ENCODE measurements at places on chromosomes 3 and 15.

DNA sequence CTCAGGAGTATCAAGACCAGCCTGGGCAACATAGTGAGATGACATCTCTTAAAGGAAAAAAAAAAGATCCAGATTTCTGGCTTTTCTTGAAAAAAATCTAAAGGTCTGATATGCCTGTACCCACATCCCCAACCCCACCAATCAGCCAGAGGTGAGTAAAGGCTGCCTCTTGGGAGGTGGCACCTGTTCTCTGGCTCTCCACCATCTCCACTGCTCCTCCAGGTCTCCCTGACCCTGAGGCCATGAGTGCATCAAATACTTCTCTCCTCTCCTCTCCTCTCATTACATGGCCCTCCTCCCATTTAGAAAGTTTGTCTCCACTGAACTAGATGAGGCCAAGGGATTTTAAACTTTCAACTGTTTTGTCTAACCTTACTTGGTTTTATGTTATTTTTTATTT lies 5.2 kb downstream of the SIAH2 start:
- no peak for DNase-seq

DNA sequence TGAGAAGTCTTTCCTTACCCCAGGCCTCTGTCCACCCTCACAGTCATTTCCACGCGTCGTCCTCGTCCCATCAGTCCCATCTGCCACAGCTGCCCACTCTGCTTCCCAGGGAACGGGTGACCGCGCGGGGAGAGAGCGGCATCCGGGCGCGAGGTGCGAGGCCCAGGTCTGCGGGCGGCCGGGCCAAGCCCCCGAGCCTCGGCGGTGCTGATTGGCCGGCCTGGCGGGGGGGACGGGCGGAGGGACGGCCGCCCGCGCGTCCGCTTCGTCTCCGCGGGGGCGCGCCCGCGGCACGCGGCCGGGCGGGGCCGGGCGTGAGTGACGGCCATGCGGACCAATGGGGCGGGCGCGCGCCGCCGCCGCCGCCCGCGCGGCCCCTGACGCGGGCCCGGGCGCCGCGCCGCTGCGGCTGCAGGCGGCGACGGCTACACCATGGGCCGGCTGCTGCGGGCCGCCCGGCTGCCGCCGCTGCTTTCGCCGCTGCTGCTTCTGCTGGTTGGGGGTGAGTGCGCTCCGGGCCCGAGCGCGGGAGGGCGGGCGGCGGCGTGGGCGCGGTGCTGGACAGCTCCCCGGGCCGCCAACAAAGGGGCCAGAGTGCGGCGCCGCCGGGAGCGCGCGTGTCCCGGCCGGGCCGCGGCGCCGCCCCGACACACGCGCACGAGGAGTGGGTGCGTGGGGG lies at the start of gene PODXL2:
Gene PODXL2 (plus strand): TSS at position 398 of the 679 bp plus-strand sequence. CDS start 35 bp downstream, at position 433.
- peak; percentile 35 for DNase-seq

DNA sequence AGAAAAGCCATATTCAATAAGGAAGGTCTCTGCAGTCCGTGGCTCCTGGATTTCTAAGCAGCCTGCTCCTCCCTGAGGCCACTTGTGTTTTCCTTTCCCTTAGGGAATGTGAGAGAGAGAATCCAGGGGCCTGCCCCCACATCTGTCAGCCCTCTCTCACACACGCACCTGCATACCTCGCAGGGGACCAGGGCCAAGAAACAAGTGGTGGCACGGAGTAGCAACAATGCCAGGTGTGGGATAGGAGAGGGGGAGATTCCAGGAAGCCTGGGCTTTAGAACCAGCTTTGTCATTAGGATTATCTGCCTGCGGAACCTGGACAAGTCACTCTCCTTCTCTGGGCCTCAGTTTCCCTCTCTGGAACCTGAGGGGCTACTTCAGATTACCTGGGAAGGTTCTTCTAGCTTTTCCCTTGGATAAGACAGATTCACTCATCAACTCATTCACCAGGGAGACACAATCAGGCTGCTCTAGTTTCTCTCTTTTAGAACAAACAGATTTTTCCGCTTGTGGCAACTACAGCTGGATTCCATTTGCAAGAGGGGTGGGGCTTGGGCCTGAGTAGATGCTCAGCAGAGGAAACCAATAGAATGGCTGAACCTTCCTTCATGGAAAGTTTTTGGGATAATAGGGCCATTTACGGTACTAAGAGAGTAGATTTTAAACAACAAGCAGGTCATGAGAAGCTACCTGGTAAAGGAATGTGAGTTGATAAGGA lies 19.5 kb downstream of the BCL6 start:
- DNase-seq = no peak

- DNase-seq = no peak
Measured at GRCh38 chr15:37054336-37054735, 46.0 kb downstream of the MEIS2 start.

DNA sequence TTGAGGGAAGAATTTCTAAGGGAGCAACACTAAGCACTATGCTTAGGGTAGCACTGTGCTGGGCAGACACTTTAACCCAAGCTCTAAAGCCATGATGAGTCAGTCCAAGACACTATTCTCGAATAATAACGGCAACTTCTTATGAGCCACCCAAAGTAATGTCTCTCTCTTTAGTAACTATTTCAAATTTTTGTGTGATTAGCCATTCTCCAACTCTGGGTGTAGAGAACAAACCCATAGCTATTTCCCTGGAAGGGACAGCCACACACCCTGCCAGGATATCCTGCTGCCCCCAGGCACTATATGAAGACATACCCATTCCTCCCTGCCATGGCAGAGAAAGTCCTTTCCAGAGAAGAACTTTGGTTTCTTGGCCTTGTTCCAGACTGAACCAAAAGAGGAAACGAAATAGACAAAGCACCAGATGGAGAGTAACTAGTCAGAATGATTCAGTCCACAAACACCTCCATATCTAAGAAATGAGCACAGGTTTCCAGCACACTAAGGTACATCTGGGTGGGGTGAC lies 384.9 kb upstream of the THBS1 start:
- no peak for DNase-seq

DNA sequence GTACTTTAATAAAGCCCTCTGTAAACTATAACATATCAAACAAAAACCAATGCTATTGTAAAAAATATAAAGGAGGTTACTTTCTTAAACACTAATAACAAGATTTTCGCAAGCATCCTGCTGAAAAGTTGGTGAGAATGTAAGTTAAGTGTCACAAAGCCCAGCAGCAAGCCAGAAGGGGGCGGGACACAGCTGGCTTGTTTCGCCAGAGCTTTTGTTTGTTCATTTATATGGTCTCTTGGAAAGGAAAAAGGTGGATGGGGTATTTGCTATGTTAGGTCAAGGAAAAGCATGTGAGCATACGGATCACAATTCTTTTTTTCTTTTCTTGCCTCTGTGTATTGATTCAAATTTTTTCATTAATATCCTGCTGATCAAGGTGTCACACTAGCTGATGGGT lies 59.9 kb downstream of the HACD2 start:
- no peak for DNase-seq

GRCh38 chr3:183233966-183234365 lies 19.1 kb upstream of the B3GNT5 start:
- DNase-seq = no peak

DNA sequence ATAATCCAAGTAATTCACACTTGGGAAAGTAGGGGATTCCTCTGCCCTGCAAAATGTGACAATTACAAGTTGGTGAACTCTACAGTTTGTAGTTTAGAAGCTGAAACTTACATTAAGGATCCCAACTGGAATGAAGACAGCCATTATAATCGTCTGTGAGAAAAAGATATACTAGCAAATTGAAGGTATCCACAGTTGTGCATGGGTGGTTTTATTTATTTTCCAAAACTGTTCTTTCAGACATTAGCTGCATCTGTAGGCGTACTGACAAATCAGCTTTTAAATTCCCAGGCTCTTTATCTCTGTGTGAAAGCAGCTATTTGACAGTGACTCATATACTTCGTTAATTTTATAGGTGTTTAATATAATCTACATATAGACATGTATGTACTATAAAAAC lies 12.5 kb upstream of the ISL2 start:
- DNase-seq = no peak

DNA sequence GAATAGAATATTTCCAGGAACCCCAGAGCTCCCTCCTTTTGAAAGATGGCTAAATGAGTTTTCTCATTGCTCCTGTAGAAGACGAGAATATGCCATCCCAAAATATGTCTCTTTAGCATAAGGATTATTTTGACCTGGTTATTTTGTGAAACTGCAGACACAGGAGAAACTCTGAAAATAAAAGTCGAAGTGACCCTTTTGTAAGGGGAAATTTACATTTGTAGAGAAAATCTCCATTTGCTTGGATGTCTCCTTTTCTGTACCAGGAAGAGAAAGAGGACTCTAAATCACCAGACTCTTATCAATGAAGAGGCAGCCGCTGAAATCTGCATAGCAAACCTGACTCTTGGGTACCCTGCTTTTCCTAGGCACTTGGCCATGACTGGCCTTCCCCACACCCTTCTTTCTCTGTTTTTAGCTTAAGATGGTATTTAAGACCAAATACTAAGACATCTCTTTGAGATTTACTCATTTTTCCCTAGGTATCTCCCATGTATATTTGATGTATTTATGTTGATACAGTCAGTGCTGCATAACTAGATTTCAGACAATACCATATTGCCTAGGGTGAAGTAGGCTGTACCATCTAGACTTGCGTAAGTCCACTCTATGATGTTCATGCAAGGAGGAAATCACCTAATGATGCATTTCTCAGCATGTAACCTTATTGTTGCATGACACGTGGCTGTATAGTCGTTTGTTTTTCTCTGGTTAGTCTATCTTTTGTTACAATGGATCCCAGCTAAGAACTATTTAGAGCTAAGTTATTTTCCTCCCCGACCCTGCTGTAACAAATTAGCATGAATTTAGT lies 98.2 kb upstream of the UBE3A start:
- DNase-seq = no peak

DNA sequence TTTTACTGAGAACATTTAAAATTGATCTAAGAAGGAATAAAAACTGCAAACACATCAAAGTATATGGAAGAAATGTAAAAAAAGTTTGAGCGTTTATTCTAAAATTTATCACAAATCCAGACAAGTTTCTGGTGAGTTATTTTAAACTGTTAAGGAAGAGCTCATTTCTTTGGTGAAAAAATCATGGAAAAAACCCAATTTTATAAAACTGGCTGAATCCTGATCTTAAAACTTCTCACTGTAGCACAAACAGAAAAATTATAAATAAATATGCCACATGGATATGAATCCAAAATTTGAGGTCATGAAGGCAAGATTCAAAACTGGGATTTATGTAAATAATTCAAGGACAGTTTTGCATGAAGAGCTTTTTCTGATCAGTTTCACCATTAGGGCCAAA lies 205.1 kb upstream of the RGMA start:
- DNase-seq = no peak

DNA sequence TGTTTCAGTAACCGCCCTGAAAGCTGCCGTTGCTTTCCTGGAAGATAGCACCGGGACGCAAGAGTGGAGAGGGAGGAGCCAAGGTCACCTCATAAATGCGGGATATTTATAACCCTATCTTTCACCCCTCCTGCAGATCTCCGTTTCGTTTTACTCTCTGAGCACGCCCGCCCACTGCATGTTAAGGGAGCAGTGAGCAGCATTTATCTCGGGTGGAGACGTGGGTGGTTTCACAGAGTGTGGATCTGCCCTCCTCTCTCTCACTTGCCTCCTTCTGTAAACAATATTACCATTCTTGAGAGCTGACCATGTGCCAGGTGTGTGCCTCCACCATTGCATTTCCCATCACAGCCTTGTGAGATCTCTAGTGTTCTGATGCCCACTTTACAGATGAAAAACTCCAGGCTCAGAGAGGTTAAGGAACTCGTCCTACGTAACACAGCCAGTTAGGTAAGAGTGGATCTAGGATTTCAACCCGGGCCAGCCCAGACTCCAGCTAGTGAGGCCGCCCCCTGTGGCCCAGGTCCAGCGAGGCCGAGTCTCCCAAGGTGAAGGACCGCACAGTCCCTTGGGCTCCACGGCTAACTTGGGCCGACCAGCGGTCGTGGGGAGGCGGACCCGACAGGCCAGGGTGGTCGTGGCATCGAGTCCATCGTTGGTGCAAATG lies 16.9 kb upstream of the SEMA4B start:
- DNase-seq = peak; percentile 33

GRCh38 chr3:355622-356021 lies 159.1 kb downstream of the CHL1 start:
- DNase-seq = no peak

DNA sequence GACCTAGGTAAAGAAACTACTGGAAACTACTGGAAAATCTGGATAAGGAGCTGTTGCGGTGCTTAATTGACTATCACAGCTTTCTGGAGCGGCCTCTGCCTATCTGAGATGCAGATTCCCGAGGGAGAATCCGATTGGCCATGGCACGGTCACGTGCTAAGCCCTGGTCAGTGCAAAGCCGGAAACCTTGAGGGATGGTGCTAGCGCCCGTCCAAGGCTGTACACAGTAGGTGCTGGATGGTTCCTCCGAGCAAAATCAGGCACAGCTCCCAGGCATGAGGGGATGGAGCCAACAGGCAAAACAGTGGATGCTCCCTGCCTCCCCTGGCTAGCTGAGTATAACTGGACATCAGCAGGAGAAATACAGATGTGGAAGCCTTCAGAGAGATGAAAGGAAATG lies 238.7 kb upstream of the HES1 start:
- no peak for DNase-seq

DNA sequence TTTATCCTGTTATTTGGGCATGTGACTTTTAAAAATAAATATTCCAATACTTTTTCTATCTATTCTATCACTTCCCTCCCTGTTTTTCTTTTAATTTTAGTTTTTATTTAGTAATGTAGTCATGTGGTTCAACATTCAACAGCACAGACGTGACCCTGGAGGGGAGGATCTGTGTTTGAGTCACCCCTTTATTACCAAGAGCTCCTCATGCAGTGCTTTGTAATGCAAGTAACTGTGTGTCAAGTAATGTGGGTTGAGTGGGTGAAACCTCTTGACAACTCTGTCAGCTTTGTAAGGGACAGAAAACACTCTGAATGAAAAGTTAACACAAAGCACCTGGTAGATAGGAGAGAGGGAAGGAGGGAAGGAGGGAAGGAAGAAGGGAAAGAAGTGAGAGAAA lies 89.7 kb upstream of the FGF12 start:
- DNase-seq = no peak

DNA sequence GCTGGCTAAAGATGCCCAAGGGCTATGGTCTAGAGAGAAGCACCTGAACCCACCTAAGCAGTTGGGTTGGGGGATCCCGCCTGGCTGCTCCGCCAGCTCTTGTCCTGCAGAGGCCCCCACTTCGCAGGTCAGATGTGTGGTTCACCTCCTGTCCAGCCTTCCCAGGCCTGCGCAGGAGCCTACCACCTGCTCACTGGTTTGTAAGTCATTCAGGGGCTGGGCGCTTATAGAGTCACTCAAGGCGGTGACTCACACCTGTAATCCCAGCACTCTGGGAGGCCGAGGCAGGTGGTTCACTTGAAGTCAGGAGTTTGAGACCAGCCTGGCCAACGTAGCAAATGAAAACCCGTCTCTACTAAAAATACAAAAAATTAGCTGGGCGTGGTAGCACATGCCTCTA lies 3.9 kb upstream of the FURIN start:
- no peak for DNase-seq

GRCh38 chr3:113254171-113254947 lies 43.0 kb downstream of the BOC start:
- DNase-seq = no peak

GRCh38 chr3:87975716-87976115 lies 83.1 kb downstream of the CGGBP1 start:
- no peak for DNase-seq

GRCh38 chr3:38497031-38497430 lies 891 bp downstream of the EXOG start:
- DNase-seq = no peak

All from stimulated activated CD4-positive, alpha-beta T cell treated with anti-CD3 and anti-CD28 coated beads, Interleukin-2, amount 100 ng/mL, for 24 hours (primary cell).